Daoy (cell line): ENCODE measurements at places on chromosomes 6 and 20. TPM values are rescaled to one million over a fixed set of nuclear protein-coding genes. Genes with fewer than 3 reads are reported as not detected.

ACOT8 gene
- total RNA-seq, result 35.7 and 46.8 TPM in 2 replicates

TRDN gene
- 0.06 TPM in 1 of 2 replicates, not detected in the other for total RNA-seq

SLC4A11 gene
- 0.34 and 0.57 TPM in 2 replicates for total RNA-seq

CLVS2 gene
- under 0.01 TPM in 1 of 2 replicates, not detected in the other for total RNA-seq

SLC12A5 gene
- total RNA-seq, result 0.54 TPM in 1 of 2 replicates, not detected in the other

MUC22 gene
- total RNA-seq, result not detected in 2 replicates

XRN2 gene
- total RNA-seq, result 91.5 and 97.2 TPM in 2 replicates

PAK1IP1 gene
- 90.3 and 103 TPM in 2 replicates for total RNA-seq

LAMA5 gene
- total RNA-seq, result 3.1 and 9.6 TPM in 2 replicates

ARHGAP18 gene
- total RNA-seq, result 28.7 and 38.9 TPM in 2 replicates

DYNLT2 gene
- 1.8 and 2.3 TPM in 2 replicates for total RNA-seq

MPC1 gene
- total RNA-seq, result 21.4 and 22.5 TPM in 2 replicates

PTCRA gene
- not detected in 2 replicates for total RNA-seq

TGM3 gene
- total RNA-seq, result 0.06 TPM in 1 of 2 replicates, not detected in the other

OVOL2 gene
- 0.91 and 1.0 TPM in 2 replicates for total RNA-seq

IYD gene
- under 0.01 TPM in 1 of 2 replicates, not detected in the other for total RNA-seq

TNFRSF6B gene
- 12.6 and 14.7 TPM in 2 replicates for total RNA-seq

PAX1 gene
- under 0.01 and 0.12 TPM in 2 replicates for total RNA-seq

ZFAND3 gene
- 8.7 and 12.9 TPM in 2 replicates for total RNA-seq

ECT2L gene
- total RNA-seq, result not detected in 2 replicates

SCRT2 gene
- total RNA-seq, result not detected in 2 replicates
